ENCODE measurements at places on chromosomes 6 and 20.

DNA sequence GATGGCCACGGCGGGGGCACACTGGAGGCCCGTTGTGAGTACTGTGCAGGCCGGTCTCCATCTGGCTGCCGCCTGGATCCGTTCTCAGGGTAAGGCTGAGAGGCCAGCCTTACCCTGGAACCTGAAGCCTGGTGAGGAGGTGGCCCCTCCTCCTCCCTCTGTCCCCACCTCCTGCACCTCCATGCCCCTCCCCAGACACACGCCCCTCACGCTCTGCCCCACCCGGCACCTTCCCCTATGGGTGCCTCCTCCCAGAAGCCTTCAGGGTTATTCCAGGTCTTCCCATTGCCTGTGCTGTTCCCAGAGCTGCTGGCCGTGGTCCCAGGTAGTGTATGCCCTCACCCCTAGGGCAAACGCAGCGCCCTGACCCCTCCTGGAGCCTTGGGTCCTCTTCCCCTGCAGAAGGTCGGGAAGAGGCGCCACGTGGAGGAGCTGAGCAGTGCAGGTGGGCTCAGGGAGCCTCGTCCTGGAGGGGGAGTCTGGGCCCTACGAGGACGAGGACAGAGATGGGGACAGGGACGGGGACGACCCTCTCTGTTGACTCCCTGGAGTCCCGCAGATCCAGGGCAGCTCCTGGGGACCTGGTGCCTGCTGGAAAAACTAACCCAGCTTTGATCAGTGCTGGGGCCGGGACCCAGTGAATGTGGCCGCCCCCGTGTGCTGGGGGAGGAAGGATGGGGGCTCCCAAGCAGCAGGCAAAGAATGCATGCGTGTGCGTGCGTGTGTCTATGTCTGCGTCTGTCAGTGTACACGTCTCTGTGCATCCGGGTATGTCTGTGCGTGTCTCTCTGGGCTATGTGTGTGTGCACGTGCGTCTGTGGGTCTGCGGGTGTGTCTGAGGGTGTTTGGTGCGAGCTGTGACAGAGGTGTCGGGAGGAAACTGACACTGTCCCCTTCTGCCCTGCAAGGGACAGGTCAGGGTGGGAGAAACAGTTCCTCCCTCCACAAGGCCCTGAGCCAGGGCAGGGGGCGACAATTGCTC, 8.2 kb upstream of the HRH3 start:
- no peak for DNase-seq

- no peak for DNase-seq
Measured at GRCh38 chr20:40991181-40991889, 37.3 kb upstream of the TOP1 start.

DNA sequence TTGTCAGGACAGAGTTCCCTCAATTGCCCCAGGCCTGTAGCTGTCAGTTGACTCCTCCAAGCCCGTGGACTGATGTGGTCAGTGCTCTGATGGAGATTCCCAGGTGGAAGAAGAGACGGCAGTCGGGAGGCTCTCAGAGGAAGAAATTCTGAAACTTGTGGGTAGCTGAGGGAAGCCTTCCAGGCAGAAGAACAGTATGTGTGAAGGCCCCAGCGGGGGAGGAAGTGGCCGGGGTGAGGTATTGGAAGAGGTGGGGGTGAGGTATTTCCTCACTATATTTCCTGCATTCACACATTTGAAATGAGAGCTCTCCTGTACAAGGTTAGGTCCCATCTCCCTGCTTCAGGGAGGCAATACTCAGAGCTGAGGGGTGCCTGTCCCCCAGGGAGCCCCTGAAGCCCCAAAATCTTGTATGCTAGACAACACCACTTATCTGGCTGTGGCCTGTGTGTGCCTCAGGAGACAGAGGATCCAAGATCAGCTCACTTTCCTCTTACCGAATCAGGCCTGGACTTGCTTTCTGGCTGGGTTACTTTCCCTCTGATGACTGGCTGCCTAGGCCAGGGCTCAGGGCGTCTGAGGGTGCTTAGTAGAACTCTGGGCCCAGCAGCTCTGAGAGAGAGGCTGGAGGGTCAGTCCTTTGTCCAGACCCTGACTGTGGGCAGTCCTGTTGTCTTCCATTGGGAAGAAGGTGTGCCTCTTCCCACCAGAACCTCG, 49.3 kb upstream of the MYL9 start:
- no peak for DNase-seq

DNA sequence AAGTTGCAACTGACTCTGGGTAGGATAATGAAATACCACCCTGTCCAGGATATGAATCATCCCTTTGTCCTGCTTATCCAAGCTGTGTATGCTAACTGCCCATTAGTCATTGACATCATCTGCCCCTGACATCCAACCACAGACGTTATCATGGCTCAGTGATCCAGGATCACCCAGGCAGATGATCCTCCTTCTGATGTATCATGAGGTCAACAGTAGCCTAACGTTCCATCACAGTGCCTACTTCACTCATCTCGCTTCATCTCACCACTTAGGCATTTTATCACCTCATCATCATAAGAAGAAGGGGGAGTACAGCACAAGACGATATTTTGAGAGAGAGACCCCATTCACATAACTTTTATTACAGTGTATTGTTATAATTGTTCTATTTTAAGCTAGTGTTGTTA, 13.4 kb upstream of the BTN3A2 start:
- DNase-seq: no peak

DNA sequence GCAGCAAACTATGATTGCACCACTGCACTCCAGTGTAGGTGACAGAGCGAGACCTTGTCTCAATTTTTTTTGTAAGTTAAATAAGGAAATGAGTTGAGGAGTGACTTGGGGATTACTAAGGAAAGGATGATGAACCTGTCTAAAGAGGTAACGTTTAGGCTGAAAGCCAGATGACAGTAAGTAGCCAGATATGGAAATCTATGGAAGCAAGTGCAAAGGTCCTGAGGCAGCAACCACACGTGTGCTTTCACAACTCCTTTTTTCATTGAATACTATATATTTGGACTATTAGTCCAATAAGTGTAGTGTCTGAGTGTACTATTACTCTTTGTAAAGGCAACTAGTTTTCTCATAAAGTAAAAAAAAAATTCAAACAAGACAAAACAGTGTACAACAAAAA, 147.4 kb downstream of the CD24 start:
- DNase-seq: no peak

DNA sequence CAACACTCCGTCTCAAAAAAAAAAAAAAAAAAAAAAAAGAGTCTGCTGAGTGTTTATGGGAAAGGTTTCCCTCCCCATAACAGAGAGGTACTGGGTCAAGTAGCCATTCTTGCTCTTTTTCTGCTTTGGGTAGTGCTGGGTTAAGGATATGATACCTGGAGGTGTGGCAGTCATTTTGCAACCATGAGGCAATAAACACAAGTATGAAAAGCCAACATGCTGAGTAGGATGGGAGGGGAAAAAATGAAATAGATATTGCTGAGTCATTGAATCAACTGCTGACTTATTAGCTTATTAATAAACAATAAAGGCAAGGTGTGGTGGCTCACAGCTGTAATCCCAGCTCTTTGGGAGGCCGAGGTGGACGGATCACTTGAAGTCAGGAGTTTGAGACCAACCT, 2.3 kb upstream of the TOMM34 start:
- no peak for DNase-seq

- no peak for DNase-seq
Measured at GRCh38 chr6:99645986-99646385, 39.4 kb downstream of the PRDM13 start.

GRCh38 chr6:52909131-52909530, 367 bp downstream of the GSTA3 start:
- no peak for DNase-seq

GRCh38 chr20:17969884-17970409, 1.1 kb downstream of the MGME1 start:
- DNase-seq: no peak

- no peak for DNase-seq
Measured at GRCh38 chr6:28134716-28135115, 7.0 kb upstream of the ZKSCAN8 start.

- DNase-seq: no peak
Measured at GRCh38 chr20:20549267-20549612, 163.2 kb downstream of the RALGAPA2 start.

GRCh38 chr20:4782378-4782772, 60.7 kb downstream of the PRND start:
- no peak for DNase-seq

GRCh38 chr6:89330910-89331309, 15.8 kb upstream of the GABRR2 start:
- no peak for DNase-seq

DNA sequence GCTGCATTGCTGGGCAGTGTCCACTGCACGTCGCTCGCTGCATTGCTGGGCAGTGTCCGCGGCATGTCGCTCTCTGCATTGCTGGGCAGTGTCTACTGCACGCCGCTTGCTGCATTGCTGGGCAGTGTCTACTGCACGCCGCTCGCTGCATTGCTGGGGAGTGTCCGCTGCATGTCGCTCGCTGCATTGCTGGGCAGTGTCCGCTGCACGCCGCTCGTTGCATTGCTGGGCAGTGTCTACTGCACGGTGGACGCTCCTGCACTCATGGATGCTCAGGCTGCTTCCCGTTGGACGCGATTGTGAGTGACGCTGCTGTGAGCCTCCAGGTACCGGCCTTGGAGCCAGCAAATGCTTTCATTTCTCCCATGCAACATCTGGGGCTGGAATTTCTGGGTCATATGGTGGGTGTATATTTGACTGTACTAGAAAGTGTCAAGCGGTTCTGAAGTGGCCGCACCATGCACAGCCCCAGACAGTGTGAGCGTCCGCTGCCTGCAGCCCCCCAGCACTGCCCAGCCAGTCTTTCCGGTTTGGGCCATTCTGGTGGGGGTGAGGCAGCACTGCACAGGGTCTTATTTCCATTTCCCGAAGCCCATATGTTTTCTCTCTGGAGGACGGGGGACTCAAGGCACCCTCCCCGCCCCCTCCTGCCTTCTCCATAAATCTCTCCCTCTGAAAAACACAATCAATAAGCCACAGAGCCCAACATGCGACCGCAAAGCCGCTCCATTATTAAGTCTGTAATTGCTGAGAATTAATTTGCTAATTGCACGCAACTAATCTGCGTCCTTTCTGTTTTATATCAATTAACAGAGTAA, 97.4 kb downstream of the YTHDF1 start:
- no peak for DNase-seq

DNA sequence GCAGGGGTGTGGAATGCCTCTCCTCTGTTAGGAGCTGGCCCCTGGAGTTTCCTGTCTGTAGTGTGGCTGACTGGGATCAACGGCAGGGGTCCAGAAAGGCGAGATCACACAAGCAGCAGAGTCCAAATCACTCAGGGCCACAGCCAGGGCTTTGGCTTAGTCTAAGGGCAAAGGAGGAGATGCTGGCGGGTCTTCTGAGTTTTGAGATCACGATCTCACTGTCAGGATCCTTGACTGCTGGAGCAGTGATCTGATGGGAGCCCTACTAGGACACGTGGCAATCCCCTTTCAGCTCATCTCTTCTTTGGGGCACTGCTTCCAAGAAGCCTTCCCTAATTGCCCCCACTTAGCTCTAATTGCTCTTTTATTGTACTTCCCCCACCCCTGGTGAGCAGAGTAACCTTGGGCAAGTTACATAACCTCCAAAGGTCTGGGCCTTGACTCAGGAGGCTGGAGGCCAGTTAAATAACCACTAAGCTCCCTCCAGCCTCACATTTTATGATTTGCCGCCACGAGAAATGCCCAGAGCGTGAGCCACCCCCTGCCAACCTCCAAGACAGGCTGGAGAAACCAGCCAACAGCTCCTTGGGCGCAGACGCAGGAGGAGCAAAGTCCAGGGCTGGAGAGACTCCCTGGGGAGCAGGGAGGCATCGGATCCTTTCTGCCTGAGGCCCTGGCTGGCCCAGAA, 12.0 kb downstream of the KCNK5 start:
- no peak for DNase-seq

- DNase-seq: no peak
Measured at GRCh38 chr20:46946181-46946624, 51.6 kb downstream of the EYA2 start.

DNA sequence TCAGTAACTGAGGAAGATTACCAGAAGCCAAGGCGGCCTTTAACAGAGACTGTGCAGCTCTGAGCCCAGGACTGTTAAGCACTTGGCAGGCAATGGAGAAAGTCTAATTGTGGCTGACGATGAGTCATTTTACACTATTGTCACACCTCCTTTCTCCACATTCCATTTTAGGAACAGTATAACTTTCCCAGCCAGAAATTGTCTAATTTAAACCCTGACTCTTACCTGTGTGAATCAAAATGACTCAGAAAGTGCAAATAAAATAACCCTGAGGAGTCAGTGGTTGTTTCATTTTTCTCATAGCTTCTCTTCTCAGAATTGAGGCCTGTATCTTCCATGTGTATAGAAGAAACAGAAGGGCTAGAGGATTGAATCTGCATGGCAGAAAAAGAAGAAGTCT, 40.0 kb upstream of the OPN5 start:
- no peak for DNase-seq

GRCh38 chr20:6715401-6715941, 52.0 kb upstream of the BMP2 start:
- no peak for DNase-seq

DNA sequence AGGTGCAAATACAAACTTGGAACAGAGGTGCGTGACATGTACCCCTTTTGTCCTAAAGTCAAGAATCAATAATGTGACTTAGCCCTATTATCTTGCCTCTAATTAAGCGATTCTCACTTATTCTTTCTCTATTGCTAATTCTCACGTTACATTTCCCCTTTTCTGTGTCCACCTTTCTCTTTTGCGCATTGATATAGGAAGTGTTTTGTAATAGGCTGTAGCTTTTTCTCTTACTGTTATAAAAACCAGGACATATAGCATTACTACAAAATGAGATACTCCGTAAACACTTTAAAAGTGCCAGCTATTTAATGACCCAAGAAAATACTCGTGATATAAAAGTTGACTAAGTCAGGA, 669 bp upstream of the TMEM30A start:
- no peak for DNase-seq

DNA sequence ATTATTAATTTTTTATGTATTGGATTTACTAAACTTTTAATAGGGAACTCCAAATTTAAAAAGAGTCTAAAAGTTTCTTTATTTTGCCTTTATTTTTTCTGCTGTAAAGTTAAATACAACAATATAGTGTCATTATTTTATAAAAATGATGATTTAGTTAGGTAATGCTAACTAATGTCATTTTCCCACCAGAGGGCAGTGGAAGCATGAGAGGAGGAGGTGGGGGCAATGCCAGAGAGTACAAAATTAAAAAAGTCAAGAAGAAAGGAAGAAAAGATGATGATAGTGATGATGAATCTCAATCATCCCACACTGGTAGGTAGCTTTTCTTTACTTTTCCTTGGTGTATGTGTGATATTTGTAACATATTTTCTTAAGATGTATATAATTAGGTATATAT, 20.2 kb upstream of the FHL5 start:
- no peak for DNase-seq

DNA sequence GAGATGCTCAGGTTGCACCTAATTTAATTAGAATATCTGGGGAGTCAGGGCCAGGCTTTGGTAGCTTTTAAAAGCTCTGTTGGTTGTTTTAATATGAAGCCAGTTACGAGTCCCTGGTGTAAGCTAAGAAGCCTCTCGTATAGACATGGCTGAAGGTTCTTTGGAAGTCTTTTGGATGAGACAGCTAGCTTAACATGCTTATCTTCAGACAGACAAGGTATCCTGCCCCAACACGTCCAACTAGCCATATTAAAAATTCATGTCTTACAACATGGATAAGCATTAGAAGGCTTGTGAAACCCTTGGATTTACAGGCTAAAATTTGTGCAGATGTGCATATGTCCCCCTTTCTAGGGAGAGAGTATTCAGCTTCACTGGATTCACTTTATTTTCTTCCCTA, 105.7 kb upstream of the KCNK16 start:
- DNase-seq: no peak

- DNase-seq: no peak
Measured at GRCh38 chr20:36686944-36687343, 40.9 kb upstream of the SLA2 start.

- no peak for DNase-seq
Measured at GRCh38 chr6:62174548-62174947, 111.5 kb downstream of the KHDRBS2 start.

GRCh38 chr6:163708466-163708865, 293.9 kb downstream of the QKI start:
- no peak for DNase-seq

Data from right lung (tissue), 10 donors.